ENCODE measurements at places on chromosomes 11 and 22.

DNA sequence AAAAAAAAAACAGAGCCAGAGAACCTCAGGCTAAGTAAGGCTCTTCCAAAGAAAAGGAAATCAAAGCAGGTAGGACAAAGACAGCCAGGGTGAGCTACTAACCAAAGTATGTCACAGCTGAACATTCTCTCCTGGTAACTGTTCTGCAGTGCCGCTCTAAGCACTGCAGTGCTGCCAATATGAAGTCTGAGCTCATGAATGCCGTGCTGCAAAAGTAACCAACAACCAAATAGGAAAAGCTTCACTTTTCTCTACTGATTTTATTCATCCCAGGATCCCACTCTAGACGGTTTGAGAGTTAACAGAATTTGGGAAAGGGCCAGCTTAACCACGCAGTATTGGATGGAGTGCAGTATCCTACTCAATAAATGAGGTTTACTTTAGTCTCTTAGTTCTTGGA, 3.5 kb downstream of the SIK3 start:
- DNase-seq: no peak

DNA sequence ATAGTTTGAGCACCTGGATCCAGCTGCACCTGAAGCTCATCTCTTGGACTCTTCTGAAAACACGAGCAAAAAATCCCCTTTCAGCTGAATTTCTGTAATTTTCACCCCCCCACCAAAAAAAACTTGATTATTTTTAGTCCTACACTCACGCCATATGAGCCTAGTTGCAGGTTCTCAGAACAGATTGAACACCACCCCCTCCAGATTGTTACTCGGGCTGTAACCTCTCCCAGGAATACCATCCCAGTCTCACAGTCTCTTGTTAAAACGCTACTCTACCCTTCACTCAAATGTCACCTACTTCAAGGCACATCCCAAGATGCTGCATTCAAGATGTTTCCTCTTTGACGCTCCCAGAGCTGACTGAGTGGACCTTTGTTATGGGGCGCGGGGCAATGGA, 96.3 kb upstream of the PRDM11 start:
- DNase-seq: no peak

DNA sequence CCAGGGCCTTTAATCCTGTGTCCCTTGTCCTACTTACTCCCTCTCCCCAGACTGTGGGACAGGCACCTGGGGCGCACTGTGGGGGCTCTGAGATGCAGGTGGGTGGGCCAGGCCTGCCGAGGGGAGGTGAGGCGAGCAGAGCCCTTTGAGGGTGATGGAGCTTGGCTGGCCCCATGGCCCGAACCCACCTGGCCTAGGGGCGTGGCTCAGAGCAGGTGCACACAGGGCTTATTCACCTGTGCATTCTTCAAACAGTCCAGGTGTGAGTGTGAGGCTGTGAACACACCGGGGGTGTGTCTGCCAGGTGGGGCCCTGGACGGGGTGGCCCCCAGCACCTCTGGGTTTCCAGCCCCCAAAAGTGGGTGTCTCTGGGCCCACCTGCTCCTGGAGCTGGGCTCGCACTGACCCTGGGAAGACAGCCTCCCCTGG, 9.0 kb upstream of the MUC5AC start:
- DNase-seq: no peak

- no peak for DNase-seq
Observed at GRCh38 chr11:17760102-17761029, 25.8 kb downstream of the KCNC1 start.

GRCh38 chr11:134521452-134522289, 109.6 kb upstream of the B3GAT1 start:
- no peak for DNase-seq

DNA sequence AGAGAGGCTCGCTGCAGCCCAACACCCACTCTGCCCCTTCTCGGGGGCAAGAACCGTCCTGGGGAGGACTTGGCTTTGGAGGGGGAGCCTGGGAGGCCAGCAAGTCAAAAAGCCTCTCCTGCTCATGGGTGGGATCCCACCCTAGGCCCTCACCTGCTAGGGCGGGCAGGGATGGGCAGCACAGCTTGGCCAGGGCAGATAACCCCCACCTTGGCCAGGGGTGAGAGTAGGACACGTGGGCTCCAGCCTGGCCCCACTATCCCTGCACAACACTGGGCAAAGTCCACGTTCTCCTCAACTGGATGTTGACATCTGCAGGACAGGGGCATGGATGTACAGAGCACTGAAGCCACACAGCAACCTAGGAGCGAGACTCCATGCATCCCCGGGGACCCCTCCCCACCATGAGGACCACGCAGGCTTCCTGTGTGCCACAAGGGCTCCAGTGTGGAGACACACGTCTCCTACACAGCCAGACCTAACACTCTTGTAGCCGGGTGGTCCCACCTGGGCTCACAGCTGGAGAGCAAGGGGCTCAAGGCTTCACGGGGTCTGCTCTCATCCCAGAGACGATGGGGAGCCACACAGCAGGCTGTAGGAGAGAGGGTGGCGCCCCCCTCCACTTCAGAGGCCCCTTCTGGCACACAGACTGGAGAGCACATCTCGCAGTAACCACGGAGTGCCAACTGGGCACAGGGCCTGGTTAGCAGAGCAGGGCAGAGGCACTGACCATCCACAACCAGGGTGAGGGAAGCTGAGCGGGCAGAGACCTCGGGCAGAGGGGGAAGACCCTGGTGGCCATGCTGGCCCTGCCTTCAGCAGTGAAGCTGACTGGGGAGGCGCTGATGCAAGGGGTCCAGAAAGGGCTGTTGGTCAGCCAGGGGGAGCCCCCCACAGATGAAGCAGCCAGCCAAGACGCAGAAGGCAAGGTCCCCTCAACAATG, 171.1 kb downstream of the CRYBB2 start:
- no peak for DNase-seq

GRCh38 chr11:134987223-134987768, 575.3 kb upstream of the B3GAT1 start:
- no peak for DNase-seq

DNA sequence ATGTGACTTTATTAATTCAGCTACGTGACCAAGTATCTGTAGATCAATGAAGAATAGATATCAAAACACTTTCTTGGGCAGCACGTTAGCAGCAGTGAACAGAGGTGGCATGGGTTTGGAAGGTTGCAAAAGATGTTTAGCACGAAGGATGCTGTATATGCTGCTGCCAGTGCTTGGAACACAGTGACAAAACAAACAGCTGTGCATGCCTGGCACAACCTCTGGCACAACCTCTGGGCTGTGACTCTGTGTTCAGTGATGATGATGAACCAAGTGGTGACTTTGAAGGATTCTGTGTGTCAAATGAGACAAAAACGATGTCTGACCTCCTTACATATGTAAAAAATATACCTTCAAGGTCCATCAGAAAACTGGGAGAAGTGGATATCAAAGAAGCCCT, 104.7 kb downstream of the TBC1D22A start:
- no peak for DNase-seq

- peak; percentile 58 for DNase-seq
Observed at GRCh38 chr11:75597636-75598035, 35.6 kb downstream of the SERPINH1 start.

DNA sequence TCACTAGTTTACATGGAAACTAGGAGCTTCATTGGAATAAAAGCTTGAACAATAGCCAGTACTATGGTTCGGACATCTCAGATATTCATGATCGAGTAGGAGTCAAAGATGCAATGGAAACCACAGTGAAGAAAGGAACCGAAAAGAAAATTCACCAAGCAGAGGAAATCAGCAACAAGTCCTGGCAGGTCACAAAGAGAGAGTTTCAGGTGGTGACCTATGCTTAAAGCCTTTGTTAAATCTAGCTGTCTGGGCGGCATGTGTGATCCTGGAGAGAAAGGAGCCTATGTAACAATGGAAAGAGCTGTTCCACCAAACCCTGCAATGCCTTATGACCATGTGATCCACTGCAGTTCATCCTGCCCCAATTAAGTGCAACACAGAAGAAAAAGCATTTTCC, 68.9 kb upstream of the POU2AF2 start:
- no peak for DNase-seq

DNA sequence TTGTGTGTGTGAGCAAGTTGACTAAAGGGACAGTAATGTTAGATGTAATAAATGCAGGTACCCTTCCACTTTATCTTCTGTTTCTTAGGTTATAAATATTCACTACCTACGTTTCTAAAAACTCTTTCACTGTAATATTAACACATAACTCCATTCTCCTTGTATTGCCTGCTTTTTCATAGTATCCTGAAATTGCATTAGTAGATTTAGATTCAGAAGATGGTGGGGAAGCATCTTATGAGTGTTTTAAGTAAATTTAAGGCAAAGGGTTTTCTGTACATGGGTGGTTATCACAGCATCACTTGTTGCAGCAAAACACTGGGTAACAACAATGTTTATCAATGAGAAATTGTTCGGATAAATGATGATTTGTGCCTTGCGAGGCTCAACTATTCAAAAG, 115.2 kb upstream of the VPREB1 start:
- DNase-seq: no peak

- DNase-seq: no peak
Observed at GRCh38 chr11:14149683-14150082, 187.2 kb downstream of the SPON1 start.

DNA sequence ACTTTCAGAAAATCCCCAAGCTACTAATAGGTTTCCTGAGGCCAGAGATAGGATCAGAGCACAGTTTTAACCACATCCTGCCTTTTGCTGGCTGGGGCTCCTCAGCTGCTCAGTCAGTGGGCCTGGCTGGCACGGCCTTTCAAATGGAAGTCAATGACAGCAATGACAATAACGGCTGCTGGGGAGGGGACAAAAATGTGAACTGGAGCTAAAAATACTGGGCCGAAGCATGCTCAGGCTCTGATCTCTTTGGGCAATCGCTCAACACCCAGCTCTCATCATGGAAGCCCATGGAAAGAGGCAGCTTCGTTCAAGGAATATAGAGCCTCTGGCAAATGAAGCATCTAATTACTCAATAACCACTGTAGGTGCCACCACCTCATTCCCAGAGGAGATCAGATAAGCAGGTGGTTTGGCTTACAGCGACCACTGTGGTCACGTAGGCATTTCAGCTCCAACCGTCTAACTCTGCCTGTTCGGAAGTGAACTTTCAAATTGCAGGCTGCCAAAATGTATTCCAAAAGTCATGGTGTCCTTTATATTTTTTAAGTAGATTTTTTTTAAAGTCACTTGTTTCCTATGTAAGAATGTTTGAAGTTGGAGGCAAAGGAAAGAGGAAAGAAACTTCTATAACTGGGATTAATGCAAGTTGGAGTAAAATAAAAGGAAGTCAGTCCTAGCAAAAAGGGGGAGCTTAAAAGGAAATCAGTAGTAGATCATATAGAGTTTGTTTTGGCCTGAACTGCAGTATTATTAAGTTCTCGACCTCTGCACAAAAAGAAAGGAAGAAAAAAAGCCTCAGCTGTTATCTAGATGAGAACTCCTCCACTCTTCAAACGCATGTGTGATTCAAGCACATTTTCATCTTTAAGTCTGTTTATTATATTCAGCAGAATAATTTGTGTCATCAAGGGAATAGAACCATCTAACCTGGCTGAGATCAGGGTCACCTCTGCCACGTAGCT, 14.1 kb downstream of the WT1 start:
- DNase-seq: no peak

DNA sequence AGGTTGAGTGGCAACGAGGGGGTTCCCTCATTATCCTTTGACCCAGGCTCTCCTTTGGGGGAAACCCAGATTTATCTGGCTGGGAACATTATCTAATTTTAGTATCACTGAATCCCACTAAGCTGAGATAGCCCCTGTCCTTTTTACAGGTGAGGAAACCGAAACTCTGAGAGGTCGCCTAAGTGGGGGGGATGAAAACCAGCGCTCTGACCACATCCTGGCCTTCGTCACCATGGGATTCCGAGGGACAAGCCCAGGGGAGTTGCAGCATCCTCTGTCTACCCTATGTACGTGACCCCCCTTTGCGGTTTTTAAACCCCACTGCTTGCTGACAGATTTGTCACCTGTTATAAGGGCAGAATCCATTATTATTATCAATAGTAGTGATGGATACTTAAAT, 61.0 kb downstream of the ISX start:
- no peak for DNase-seq

DNA sequence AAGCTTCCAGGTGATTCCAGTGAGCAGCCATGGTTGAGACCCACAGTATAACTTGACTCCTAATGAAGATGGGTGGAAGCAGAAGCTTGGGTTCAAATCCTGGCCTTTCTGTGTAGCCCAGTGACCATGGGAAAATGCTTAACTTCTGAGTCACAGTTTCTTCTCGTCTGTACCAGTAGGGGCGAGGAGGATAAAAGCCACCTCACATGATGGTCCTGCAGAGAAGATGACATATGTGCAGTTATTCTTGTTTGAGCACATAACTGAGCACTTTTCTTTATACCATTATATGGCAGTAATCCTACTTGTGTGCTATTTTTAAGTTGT, 4.9 kb downstream of the TMEM109 start:
- DNase-seq: no peak

GRCh38 chr11:133714471-133715375, 130.6 kb downstream of the SPATA19 start:
- no peak for DNase-seq

GRCh38 chr11:23236826-23237555, 376.7 kb upstream of the CCDC179 start:
- no peak for DNase-seq

DNA sequence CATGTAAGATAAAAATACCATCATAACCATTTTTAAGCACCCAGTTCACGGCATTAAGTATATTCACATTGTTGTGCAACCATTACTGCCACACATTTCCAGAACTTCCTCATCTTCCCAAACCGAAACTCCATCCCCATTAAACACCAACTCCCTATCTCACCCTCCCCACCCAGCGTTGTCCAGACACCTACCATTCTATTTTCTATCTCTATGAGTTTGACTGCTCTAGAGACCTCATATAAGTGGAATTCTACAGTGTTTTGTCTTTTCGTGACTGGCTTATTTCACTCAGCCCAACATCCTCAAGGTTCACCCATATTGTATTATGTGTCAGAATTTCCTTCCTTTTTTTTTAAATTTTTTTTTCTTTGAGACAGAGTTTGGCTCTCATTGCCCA, 45.2 kb downstream of the PPFIA1 start:
- no peak for DNase-seq

- DNase-seq: no peak
Observed at GRCh38 chr22:22428222-22429098, 80.1 kb downstream of the ZNF280B start.

DNA sequence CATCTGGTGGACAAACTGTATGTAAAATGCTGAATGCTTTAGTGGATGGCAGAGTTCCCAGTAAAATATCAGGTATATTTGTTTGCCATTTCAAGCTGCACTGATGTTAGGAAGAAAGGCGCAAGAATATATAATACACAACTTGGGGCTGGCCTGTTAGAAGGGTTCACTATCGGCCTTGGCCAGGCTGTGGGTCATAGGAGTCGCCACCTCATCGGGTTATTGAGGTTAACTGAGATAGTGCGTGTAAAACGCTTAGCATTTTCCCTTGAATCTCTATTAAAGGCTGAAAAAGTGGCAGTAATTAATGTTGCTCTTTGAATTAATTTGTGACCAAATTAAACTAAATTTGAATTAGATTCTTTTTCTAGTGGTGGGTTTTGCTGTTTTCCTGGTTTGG, 5.1 kb downstream of the FAM118A start:
- no peak for DNase-seq

DNA sequence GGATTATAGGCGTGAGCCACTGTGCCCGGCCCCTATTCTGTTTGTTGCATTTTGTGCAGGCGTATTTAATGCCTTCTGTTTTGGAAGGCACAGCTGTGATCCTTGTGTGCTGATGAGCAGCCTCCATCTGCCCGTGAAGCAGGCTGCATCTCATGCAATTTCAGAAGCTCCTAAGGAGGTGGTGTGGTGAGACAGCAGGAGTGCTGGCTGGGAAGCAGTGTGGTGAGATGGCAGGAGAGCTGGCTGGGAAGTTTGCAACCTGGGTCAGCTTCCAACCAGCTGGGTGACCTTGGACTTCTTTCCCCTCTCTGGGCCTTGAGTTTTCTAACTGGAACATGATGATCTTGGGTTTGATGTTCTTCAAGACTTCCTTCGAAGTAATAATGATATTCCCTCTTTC, 525.1 kb downstream of the TBC1D22A start:
- DNase-seq: no peak

Measured in D721Med (cell line).